ENCODE measurements at places on chromosomes 7 and 10.

DNA sequence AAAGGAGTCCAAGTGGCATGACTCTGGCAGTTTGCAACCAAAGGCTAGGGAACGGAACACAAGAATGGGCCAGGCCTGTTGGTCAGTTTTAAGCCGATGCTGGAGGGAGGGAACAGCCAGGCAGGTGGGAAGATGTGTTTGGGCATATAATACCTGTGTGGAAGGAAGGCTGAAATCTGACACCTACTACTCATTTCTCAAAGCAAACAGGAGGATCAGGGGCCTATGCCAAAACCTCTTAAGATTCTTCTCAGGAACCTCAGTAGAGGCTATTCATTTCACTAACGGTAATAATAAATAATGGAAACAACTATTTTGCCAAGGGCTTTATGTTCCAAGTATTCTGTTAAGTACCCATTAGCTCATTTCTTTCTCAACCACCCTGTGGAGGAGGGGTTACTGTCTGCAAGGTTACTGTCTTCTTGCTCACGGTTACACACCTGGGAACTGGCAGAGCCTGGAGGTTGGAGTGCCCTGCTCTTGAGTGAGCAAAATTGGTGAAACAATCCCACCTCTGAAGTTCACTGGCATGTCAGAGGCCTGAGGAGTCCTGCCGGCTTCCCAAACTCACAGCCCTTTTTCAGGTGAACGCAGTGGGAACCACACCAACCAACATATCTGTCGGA is 35.5 kb downstream of the GOT1 start:
- no peak for DNase-seq

- DNase-seq: no peak
Measured at GRCh38 chr7:135147899-135148721, at the start of gene TMEM140. Gene TMEM140 (plus strand): TSS chr7:135148072. CDS start chr7:135164442, 16,370 bp downstream.

GRCh38 chr10:128268015-128268722 is 141.9 kb upstream of the MKI67 start:
- DNase-seq: no peak

DNA sequence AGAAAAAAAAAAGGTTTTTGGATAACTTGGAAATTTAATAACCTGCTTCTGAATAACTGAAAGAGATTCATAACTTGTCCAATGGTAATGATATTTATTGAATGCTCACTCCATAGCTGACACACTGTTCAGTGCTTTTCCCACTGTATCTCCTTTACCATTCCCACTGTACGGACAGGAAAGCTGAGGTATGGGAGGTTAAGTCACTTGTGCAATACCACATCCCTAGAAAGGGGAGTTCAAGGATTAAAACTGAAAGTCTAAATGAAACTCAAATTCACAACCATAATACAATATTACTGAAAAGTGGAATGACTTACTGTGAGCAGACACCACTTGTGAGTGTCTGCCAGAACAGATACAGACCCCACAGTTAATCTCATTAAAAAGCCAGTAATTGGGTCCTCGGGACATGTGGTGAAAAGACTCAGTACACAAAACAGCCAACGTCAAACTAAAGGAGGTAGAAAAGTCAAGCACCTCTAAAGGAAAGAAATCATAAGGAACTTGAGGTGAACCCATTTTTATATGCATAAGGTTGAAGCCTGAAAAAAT is 13.8 kb upstream of the RHOBTB1 start:
- DNase-seq: no peak

DNA sequence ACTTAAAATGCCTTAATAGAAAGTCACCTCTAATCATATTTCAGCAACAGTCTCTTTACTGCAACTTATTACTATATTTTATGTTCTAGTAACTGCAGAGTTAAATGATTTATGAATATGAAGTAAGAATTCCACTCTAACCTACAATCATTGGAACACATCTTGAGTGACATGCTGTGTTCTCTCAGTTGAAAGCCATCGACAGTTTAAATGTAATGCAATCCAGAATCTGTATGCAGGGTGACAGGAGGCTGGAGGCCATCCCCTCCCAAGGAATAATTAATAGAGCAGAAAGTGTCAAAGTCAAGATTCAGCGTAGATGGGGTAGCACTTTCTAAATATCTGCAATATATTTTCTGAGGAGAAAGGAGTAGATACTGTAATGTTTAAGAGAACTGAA is 590.3 kb upstream of the SORCS1 start:
- no peak for DNase-seq

- no peak for DNase-seq
Measured at GRCh38 chr10:132395704-132396493, 1.1 kb upstream of the PWWP2B start.

DNA sequence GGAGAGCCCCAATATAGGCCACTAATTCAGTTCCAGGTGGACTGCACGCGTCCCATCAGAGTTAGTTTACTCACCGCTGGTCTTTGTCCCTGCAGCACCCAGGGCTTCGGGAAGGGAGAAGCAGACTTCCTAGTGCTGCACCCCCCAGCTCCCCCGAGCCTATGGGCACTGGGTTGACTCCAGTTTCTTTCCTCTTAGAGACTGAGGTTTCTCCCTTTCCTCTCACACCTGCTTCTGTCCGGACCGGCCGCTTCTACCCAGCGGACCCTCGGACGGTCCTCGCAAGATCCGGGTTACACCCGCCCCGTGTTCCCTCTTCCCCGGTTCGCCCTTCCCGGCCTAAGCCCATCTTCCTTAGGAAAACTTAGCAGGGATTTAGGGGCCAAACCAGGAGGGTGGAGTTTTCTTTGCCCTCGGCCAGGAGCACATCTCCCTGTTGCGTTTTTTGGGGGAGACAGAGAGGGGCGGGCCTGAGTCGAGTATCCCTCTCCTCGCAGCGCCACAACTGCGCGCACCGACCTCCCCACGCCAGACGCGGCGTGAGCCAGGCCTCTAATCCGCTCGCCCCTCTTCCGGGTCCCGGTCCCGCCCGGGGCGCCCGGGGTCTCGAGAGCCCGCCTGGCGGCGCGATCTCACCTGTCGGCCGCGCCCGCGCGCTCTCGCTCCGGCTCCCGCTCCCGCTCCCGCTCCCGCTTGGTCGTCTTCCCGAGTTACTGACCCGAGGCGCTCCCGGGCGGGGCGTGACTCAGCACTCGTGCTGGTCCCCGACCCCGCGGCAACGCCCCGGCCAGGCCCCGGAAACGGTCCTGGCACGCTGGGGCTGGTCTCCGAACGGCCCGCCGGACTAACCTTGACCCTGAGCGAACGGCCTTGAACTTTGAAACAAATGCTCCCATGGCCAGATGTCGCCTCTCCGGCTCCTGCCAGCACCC is at the start of gene AIFM2:
Gene AIFM2 (minus strand): TSS at position 728 of the 932 bp plus-strand sequence. CDS start 8,741 bp downstream, outside the sequence.
- peak; percentile 14 for DNase-seq

Measured in SHP77 (cell line).